ENCODE measurements at places on chromosomes 16 and 17.

DNA sequence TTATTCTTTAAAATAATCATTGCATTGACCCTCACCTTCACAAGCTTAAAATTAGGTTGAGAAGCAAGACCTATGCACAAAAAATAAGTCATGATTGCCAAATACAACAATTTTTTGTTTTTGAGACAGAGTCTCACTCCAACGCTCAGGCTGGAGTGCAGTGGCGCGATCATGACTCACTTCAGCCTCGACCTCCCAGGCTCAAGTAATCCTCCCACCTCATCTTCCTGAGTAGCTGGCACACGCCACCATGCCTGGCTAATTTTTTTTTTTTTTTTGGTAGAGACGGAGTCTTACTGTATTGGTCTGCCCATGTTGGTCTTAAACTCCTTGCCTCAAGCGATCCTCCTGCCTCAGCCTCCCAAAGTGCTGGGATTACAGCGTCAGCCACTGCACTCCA, 24.2 kb downstream of the ZNF652 start:
- DNase-seq: no peak

DNA sequence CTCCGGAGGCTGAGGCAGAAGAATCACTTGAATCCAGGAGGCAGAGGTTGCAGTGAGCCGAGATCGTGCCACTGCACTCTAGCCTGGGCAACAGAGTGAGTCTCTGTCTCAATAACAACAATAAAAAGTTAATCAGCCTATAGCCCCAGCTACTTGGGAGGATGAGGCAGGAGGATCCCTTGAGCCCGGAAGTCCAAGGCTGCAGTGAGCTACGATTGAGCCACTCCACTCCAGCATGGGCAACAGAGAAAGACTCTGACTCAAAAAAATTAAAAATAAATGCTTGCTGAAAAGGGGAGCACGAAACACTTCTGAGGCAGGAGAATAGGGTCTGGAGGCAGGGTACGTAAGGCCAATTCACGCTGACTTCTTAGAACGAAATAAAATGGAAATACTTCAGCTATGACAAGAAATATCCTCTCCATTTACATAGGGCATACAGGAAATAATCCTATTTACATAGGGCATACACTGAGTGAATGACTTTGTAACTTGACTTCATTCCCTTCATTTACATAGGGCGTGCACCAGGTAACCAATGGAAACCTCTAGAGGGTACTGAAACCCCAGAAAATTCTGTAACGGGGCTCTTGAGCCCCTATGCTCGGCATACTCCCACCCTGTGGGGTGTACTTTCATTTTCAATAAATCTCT, 3.2 kb upstream of the PRPSAP1 start:
- DNase-seq: no peak

DNA sequence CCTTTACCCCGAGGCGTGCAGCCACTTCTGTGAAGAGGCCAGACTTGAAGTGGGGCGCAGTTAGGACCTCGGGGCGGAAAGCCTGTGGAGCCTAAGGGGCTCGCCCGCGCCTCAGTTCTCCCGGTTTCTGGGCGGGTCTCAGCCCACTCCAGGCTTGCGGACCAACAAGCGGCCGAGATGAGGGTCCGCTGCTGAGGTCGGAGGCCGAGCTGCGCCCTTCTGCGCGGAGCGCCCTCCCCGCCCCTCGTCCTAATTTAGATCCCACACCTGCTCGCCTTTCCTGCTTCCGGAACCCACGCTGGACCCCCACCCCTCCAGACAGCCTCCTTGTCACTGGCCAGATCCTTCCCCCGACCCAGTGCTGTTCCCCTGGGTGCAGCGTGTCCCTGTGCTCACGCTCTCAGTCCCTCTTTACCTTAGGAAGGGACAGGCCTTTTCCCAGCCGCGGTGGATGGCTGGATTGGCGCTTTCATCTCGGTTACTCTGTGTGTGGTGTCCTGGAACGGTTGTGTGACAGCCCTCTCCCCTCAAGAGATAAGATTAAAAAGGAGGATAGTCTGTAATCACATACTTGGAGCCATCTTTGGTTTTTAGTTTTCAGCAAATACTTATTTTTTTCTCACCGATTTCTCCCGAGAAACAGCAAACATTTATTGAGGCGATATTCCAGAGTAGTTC, 933 bp upstream of the ATXN7L3 start:
- no peak for DNase-seq

DNA sequence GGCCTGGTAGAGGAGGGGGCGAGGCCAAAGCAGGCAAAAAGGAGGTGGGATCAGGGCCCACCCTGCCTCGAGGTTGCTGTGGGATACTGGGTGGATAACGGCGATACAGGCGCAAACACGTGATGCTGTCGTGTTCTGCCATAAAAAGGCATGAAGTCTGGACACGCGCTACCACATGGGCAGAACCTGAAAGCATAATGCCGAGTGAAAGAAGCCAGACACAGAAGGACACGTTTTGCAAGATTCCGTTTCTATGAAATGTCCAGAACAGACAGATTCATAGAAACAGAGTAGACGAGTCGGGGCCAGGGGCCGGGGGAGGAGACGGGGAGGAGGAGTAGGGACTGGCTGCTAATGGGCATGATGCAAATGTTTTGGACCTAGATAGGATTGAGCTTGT, 43.5 kb downstream of the ZDHHC7 start:
- no peak for DNase-seq

DNA sequence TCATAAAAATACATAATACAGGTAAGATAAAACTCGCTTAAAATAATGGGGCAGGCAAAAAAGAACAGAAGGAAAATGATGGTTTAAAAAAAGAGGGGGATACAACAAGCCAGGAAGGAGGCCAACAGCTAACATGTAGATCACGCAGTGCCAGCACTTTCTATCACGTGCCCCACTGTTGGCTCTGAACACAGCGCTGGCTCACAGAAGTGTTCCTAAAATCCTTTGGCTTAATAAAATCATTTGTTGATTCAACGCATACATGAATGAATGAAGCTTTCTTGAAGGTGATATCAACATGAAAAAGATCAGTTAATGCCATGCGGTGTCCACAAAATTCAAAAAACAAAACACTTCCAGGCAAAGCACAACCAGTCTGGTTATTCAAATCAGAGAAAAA, 8.5 kb downstream of the ITGAE start:
- no peak for DNase-seq

GRCh38 chr16:3519581-3519980, 18.8 kb downstream of the CLUAP1 start:
- DNase-seq: no peak

DNA sequence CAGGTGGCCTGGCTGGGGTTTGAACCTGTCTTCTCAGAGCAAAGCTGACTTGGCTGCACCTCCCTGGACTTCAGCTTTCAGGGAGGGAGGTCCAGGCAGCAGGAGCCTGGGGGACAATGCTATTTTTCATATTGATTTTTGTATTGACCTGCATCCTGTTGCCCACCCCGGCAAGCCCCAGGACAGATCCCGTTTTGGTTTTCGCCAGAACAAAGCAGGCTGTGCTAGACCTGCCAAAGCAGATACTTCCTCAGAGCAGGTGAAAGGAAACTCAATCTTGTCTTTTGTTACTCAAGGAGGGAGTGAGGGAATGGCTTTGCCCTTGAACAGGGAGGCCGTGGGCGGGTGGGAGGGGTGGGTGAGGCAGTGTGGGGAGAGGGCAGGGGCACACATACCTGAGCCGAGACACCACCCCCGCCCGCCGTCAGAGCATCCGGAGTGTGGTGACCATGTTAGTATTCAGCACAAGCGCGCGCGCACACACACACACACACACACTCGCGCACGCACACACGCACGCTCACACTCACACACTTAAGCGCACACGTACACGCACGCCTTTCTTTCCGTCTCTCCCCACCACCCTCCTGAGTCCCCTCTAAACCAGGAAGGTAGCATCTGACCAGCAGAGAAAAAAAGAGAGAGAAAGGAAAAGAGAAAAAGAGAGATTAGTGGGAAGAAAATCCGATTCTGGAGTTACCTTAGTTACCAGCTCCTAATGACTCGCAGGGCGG, 59.5 kb downstream of the RAI1 start:
- no peak for DNase-seq

DNA sequence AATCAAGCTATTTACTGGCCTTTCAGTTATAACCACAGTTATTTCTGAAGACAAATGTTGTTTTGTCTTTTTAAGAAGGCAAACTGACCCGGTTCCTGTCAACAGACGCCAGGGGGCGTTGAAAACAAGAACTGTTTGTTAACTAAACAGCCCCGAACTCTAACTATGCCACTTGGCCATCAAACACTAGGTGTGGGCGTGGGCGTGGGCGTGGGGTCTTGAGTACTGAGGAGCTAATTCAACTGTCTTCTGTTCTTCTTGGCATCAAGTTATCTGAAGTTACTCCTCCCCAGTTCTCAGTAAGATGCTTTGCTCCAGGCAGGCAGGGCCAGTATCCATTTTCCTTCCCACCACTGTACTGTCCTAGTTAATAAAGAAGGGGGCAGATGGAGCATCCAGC, 63.3 kb upstream of the MTMR4 start:
- DNase-seq: peak; percentile 60

DNA sequence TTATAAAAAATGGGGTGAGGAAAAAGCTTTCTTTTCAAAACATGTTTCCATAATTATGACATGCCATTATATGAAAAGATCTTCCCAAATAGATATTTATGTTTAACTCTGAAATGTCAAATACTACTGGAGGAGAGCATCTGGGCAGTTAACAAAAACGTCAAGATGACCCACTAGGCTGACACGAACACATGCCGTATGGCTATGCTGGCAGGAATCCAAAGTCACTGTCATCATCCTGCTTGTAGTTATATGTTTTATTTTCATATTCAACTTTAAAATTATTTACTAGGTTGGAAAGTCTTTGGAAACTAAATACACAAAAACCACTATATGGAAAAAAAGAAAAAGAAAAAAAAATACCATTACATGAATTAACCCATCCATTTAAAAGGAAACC, 27.3 kb downstream of the ANKFY1 start:
- no peak for DNase-seq

GRCh38 chr17:45645330-45645729, 138.8 kb upstream of the CRHR1 start:
- no peak for DNase-seq

DNA sequence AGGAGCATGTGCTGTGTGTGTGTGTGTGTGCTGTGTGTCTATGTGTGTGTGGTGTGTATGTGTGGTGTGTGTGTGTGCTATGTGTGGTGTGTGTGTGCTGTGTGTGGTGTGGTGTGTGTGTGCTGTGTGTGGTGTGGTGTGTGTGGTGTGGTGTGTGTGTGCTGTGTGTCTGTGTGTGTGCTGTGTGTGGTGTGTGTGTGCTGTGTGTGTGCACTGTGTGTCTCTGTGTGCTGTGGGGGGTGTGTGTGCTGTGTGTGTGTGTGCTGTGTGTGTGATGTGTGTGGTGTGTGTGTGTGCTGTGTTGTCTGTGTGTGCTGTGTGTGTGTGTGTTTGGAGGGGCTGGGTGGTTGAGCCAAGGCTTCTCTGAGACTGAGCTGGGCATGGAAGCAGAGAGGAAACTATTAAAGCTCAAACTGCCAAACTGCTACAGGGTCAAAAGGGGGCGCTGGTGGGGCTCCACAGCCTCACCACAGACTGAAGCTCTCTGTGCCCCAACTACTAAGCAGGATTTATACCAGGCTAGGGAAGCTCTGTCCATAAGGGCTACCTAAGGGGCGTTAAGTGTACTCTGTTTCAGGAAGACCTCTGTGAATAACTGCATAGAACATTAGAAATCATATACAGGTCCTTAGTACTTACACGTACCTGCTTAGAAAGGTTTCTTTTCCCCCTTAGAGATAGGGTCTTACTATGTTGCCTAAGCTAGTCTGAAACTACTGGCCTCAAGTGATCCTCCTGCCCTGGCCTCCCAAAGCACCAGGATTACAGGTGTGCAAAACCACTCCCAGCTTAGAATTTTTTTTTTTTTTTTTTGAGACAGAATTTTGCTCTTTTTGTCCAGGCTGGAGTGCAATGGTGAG, 27.8 kb upstream of the GHDC start:
- DNase-seq: no peak

GRCh38 chr16:11303405-11304138, 22.4 kb upstream of the PRM1 start:
- no peak for DNase-seq

GRCh38 chr16:86396901-86397311, 113.4 kb upstream of the FOXF1 start:
- no peak for DNase-seq

GRCh38 chr16:86365513-86366273, 144.6 kb upstream of the FOXF1 start:
- DNase-seq: no peak

GRCh38 chr16:66844342-66845079, at the start of gene CA7:
CA7 (plus strand) TSS chr16:66844414; CDS start chr16:66844488, 74 bp downstream.
- no peak for DNase-seq

DNA sequence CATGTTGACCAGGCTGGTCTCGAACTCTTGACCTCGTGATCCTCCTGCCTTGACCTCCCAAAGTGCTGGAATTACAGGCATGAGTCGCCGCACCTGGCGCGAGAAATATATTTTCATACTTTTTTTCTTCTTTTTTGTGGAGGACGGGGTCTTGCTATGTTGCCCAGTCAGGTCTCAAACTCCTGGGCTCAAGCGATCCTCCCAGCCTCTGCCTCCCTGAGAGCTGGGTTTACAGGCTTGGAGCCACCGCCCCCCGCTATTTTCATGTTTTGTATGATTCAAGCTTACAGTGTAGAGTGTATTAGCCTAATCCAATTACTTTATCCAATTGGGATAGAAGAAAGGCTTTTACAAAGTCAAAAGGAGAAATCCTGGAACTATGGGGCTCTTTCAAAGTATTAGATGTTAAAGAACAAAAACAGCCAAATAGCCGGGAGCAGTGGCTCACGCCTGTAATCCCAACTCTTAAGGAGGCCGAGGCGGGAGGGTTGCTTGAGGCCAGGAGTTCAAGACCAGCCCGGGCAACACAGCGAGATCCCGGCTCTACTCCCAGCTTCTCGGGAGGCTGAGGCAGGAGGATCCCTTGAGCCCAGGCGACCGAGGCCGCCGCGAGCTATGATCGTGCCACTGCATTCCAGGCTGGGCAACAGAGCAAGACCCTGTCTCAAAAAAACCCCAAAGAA, 1.4 kb upstream of the MAP1LC3B start:
- DNase-seq: no peak
